ENCODE measurements at places on chromosomes 4 and X.

DNA sequence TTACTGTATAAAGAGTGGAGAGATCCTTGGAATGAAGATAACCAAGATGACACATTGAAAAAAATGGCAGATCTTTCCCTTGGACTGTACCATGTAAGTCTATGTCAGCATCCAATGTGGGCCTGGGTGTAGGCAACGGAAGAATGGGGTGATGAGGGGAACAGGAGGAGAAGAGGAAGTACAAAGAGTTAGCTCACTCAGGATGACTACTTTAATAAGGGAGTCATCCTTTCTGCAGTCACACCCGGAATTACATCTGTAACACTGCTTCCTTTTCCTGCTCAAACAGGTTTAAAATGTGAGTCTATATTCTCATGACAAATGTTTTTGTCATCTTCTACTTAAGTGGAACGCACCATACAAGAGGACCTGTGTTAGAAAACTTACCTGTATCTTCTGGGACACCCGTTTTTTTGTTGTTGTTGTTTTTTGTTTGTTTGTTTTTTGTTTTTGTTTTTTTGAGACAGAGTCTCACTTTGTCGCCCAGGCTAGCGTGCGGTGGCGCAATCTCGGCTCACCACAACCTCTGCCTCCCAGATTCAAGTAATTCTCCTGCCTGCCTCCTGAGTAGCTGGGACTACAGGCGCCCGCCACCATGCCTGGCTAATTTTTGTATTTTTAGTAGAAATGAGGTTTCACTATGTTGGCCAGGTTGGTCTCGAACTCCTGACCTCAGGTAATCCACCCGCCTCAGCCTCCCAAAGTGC, 18.0 kb downstream of the HPSE start:
- no peak for DNase-seq

DNA sequence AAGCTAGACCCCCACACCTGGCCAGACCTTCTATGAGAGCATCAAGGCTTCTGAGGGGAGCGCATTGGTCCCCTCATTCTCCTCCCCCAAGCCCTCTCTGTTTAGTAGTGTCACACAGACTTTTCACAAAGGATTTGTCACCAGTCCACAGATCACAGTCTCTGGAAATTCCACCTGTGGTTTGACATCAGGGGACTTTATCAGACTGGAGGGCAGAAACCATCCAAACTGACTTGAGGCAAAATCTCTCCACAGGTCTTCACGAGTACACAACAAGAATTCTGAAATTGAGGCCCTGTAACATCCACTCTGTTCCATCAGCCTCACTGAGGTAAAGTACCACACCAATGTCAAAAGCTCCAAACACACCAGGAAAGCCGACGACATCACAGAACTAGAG, 112.5 kb downstream of the SH3KBP1 start:
- no peak for DNase-seq

DNA sequence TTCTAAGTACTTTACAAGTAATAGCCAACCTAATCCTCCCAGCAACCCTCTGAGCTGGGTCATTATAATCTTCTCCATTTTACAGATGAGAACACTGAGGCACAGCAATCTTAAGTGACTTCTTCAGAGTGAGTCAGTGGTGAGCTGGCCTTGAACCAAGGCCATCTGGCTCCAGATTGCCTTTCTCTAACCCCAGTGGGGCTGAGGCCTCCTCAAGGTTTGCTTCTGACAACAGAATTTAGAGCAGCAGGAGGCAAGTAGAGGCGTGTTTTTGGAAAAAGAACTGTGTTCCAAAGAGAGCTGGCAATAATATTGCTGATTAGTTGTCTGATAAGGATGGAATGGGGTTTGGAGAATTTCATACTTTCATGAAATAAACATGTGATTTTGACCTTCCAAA, 41.2 kb downstream of the PIR start:
- no peak for DNase-seq

- no peak for DNase-seq
These were observed 890 bp upstream of the NAP1L5 start for GRCh38 chr4:88698519-88698918.

GRCh38 chr4:37388681-37389365, 144.3 kb downstream of the NWD2 start:
- no peak for DNase-seq

- DNase-seq: no peak
These were observed 29.2 kb downstream of the LIMCH1 start for GRCh38 chr4:41567186-41567585.

- no peak for DNase-seq
These were observed 40.3 kb downstream of the EFNB1 start for GRCh38 chrX:68868902-68869800.

DNA sequence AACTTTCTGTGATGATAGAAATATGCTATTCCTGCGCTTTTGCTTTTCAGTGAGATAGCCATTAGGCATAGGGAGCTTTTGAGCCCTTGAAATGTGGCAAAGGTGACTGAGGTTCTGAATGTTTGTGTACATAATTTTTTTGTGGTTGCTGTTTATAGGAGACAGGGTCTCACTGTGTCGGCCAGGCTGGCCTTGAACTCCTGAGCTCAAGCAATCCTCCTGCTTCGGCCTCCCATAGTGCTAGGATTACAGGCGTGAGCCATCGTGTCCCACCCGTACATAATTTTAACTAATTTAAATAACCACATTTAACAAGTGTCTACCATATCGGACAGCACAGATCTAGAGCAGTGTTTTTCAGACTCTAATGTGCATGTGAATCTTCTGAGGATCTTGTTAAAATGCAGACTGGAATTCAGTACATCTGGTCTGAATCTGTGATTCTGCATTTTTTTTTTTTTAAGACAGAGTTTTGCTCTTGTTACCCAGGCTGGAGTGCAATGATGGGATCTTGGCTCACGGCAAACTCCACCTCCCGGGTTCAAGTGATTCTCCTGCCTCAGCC, 45.3 kb downstream of the CASP6 start:
- DNase-seq: no peak
